ENCODE measurements at places on chromosomes 12 and 14. TPM values are rescaled to one million over a fixed set of nuclear protein-coding genes. Genes with fewer than 3 reads are reported as not detected.

GRCh38 chr14:88616697-88617096 lies 53.9 kb downstream of the ZC3H14 start:
- peaks cover 13% of the 10 kb centered on the region for H3K36me3 ChIP-seq
- no peak for DNase-seq

DNA sequence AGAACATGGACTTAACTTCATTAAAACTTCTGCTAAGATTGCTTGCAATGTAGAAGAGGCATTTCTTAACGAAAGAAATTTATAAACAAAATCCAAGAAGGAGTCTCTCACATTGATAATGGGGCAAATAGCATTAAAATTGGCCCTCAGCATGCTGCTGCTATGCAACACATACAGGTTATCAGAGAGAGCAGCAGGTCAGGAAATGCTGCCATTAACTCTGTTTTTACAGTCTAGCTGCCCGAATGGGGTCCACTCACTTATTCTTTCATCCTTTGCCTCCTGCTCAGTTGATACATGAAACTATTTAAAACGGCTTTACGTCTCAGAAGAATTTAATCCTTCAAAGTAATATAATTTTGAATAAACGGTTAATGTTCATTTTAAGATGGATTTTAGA lies 620.4 kb downstream of the SLC16A7 start:
- no peaks in the 10 kb centered on the region for H3K27me3 ChIP-seq
- H3K4me3 ChIP-seq, result no peak overlapping the region
- H3K27ac ChIP-seq, result no peak overlapping the region

- DNase-seq, result peak; percentile 52
- H3K4me3 ChIP-seq, result no peak overlapping the region
- no peaks in the 10 kb centered on the region for H3K4me1 ChIP-seq
- no peaks in the 10 kb centered on the region for H3K36me3 ChIP-seq
- peaks cover 19% of the 10 kb centered on the region for H3K27me3 ChIP-seq
- no peak overlapping the region for H3K27ac ChIP-seq
These were observed 69.4 kb downstream of the CD163L1 start for GRCh38 chr12:7374423-7375144.

- H3K27me3 ChIP-seq, result no peaks in the 10 kb centered on the region
- no peak overlapping the region for H3K27ac ChIP-seq
- no peak for DNase-seq
- H3K36me3 ChIP-seq, result no peaks in the 10 kb centered on the region
- no peak overlapping the region for H3K4me3 ChIP-seq
These were observed 82.7 kb downstream of the GRIP1 start for GRCh38 chr12:66596199-66596598.

- peaks cover 24% of the 10 kb centered on the region for H3K36me3 ChIP-seq
- peaks cover 14% of the 10 kb centered on the region for H3K4me1 ChIP-seq
- no peaks in the 10 kb centered on the region for H3K27me3 ChIP-seq
- H3K4me3 ChIP-seq, result no peak overlapping the region
- no peak for DNase-seq
These were observed 65.1 kb downstream of the KTN1 start for GRCh38 chr14:55645145-55645544.

TAS2R46 gene
- total RNA-seq, result 0.45 TPM

KRT71 gene
- total RNA-seq, result not detected
